ENCODE measurements at places on chromosomes 12 and 14.

DNA sequence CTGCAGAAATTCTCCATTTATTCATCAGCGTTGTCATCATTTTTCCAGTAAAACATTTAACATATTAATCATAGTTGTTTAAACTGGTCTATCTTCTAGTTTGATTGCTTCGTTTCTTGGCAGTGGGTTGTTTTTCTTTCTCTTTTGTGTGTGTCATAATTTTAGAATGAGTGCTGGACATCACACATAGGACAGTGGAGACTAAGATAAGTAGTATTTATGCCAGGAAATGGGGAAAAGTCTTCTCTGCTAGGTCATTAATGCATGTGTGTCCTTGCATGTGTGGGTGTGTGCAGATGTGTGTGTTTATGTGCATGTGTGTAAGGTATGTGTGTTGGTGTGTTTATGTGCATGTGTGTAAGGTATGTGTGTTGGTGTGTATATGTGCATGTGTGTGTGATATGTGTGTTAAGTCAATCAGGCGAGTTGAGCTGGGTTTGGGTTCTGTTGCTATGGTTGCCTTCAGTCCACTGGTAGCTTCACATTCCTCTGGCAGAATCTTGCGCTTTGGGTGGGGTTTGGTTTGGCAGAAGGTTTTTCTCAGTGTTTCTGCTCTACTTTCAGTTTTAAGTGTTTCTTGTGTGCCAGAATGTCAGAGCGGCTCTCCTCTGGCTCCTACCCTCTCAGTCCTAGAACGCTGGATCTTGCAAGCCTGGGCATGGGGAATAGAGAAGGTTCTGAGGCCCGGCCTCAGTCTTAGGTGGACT, 7.8 kb upstream of the ADGRD1 start:
- no peak for DNase-seq

GRCh38 chr14:27181333-27181732, 583.5 kb upstream of the NOVA1 start:
- no peak for DNase-seq

- DNase-seq = no peak
Measured at GRCh38 chr12:92732216-92732615, 29.4 kb downstream of the PLEKHG7 start.

- no peak for DNase-seq
Measured at GRCh38 chr12:96986883-96987523, 79.9 kb downstream of the NEDD1 start.

DNA sequence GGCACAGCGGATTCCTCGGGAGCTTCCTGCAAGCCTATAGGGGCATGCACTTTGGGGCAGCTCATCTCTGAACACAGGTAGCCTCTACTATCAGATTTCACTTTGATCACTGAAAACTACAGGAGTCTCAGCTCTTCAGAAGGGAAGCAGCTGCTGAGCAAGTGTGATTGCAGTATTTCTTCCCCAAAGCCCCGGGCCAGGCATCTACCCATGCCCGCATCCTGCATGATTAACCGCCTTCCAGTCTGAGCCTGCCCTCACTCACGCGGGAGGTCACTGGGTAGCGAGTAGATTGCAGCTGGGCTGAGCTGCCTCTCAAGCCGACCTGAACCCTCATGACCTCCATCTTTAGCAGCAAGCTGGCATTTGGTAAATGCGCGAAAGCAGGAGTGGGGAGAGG, 334.7 kb downstream of the DPF3 start:
- DNase-seq = no peak

- DNase-seq = no peak
Measured at GRCh38 chr12:66129934-66130266, 650 bp downstream of the LLPH start.

Data from stimulated activated CD8-positive, alpha-beta memory T cell treated with anti-CD3 and anti-CD28 coated beads, Interleukin-7, amount 100 ng/mL, for 48 hours (primary cell).